ENCODE measurements at places on chromosomes 1 and 21.

- DNase-seq: no peak
Measured at GRCh38 chr1:40684669-40685068, 6.8 kb upstream of the NFYC start.

- no peak for DNase-seq
Measured at GRCh38 chr1:169044296-169044695, 62.2 kb upstream of the ATP1B1 start.

DNA sequence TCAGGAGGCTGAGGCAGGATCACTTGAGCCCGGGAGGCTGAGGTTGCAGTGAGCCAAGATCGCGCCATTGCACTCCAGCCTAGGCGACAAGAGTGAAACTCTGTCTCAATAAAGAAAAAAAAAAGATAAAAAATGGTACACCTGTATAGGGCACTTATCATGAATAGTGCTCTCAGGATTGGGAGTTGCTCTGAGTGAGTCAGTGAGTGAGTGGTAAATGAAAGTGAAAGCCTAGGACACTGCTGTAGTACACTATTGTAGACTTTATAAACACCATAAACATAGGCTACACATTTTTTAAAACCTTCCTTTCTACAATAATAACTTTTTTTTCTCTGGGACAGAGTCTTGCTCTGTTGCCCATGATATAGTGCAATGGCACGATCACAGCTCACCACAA is 16.8 kb downstream of the PHTF1 start:
- peak; percentile 30 for DNase-seq

GRCh38 chr1:152043870-152044269 is 7.1 kb upstream of the S100A11 start:
- DNase-seq: no peak

- no peak for DNase-seq
Measured at GRCh38 chr1:196376630-196377328, 231.5 kb downstream of the KCNT2 start.

DNA sequence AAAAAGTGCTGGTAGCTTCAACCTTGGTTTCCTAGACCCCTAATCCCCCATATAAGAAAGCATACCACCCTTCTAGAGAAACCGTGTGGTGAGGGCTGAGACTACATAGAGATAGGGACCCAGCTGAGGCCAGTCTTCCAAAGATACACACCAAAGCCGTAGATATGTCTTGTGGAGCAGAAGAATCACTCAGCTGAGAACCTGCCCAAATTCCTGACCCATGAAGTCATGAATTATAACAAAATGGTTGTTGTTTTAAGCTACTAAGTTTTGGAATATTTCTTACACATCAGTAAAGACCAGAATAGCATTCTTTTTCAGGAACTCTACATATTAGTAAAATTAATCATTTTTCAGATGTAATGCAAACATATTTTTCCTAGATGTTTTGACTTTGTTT is 3.3 kb upstream of the SNRPE start:
- DNase-seq: peak; percentile 34

DNA sequence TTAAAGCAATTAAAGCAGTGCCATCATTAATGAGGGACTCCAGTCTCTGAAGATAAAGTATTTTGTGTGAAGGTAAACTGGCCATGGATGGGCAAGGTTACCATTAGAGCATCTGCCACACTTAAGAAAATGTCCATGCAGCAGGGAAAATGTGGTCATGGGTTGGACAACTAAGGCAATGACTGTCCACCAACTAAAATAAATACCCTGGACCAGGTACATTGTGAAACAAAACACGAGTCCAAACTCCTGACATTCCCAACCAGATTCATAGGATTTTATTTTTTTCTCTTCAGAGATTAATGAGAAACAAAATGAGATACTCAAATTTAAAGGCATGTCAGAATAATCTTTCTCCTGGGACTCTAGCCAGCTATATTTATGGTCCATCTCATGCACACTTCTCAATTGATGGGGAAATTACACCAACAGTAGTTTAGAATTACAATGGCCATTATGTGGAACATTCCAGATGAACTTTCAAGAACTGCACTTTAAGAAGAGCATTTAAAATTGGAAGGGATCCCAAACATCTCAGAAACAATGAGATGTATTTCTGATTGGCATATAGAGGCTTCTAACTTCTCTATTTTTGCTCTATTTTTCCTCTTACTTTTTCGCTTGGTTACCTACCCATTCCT is 8.1 kb downstream of the GBP7 start:
- DNase-seq: no peak

GRCh38 chr1:203491664-203492063 is 2.3 kb upstream of the OPTC start:
- DNase-seq: no peak

- no peak for DNase-seq
Measured at GRCh38 chr1:197995408-197996258, 78.5 kb downstream of the LHX9 start.

- no peak for DNase-seq
Measured at GRCh38 chr1:51986718-51987117, 3.8 kb downstream of the RAB3B start.

GRCh38 chr1:214640431-214641213 is 37.6 kb downstream of the CENPF start:
- no peak for DNase-seq

DNA sequence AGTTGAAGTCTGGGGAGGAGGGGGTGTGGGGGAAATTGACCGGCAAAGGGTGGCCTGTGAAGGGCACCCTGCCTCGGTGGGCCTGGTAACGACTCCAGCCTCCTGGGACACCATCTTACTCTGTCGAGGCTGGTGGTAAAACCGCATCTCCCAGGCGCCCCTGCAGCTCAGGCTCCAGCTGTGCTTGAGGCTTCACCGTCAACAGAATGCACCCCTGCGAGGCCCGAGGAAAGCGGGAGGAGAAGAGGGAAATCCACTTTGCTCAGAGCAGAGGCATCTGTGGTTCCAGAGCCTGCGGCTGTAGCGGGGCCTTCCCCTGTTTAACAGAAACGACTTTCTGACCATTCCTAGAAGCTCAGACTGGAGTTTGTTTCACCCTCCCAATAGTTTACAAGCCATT is 165.6 kb downstream of the NPHP4 start:
- DNase-seq: no peak

DNA sequence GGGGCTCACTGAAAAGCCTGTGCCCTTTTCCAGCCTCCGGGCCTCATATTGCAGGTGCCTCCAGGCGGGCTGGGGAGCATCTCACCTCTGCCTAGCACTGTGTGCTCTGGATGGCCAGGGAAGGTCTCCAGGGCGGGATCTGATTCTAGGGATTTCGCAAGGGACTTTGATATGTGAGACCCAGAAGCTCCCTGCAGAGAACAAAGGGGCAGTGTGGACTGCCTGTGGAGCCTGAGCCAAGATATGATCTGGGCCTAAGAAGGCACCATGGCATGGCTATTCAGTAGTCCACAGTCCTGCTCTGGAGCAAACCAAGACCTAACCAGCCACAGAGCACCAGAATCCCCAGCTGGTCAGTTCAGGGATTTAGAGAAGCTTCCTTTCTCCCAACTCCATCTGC is 157.2 kb downstream of the ST6GALNAC5 start:
- DNase-seq: no peak

DNA sequence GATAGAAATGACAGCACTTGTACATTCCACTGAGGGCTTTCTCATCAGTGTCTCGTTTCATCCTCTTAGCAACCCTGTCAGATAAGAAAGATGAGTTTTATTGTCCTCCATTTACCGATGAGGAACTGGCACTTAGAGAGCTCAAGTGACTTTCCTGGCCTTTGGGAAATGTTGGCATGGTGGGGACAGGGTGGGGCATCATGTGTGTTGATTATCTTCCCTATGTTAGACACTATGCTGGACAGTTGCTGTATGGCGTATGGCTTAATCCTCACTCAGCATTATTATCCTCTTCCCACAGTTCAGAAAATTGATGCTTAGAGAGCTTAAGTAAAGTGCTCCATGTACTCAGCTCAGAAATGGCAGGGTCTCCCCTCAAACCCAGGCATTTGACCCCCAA is 163.2 kb downstream of the CAMTA1 start:
- DNase-seq: no peak
